ENCODE measurements at places on chromosomes 5 and 9.

GRCh38 chr5:27854243-27854852, 816.0 kb upstream of the CDH9 start:
- no peak for DNase-seq

GRCh38 chr9:134177624-134178393, 13.4 kb upstream of the RNU6ATAC start:
- DNase-seq, result no peak

GRCh38 chr5:62268792-62269191, 37.2 kb upstream of the KIF2A start:
- no peak for DNase-seq

- DNase-seq, result no peak
These were observed 412.6 kb upstream of the CTNND2 start for GRCh38 chr5:12316812-12317211.

GRCh38 chr5:149471406-149472183, 79.6 kb downstream of the CSNK1A1 start:
- DNase-seq, result no peak

DNA sequence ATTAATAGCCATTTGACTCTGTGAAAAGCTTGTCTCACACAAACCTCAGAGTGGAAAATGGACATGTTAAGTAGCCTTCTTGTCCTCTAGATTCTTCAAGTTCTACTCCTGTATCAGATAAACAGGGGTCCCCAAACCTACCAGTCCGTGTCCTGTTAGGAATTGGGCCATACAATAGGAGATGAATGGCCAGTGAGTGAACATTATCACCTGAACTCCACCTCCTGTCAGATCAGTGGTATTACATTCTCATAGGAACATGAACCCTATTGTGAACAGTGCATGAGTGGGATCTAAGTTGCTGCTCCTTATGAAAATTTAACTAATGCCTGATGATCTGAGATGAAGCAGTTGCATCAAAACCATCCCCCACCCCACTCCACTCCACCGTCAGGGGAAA, 136.3 kb downstream of the TMEM232 start:
- DNase-seq, result no peak

GRCh38 chr5:156314416-156314815, 12.5 kb upstream of the SGCD start:
- no peak for DNase-seq

DNA sequence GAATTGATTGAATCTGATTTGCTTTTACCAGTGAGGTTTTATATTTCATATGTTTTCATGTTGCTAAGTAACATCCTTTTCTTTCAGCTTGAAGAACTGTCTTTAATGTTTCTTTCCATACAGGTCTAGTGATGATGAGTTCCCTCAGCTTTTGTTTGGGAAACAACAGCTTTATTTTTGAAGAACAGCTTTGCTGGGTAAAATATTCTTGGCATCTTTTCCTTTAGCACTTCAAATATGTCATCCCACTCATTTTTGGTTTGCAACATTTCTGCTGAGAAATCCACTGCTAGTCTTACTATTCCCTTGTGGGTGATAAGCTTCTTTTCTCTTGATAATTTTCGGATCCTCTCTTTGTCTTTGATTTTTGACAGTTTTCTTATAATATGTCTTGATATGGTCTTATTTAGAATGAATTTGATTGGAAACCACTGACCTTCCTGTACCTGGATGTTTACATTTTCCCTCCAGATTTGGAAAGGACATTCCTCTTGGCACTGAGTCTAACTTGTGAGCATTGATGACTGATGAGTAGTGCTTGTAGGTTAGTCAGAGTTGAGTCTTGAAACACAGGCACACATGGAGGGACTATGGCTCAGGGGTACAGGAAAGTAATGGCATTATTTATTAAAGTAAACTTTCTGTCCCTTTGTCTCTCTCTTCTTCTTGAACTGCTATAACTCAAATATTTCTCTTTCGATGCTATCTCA, 220.3 kb downstream of the SPATA31D1 start:
- no peak for DNase-seq

GRCh38 chr5:89384391-89384790, 501.4 kb upstream of the MEF2C start:
- no peak for DNase-seq

GRCh38 chr5:57210633-57211032, 36.8 kb downstream of the GPBP1 start:
- no peak for DNase-seq

DNA sequence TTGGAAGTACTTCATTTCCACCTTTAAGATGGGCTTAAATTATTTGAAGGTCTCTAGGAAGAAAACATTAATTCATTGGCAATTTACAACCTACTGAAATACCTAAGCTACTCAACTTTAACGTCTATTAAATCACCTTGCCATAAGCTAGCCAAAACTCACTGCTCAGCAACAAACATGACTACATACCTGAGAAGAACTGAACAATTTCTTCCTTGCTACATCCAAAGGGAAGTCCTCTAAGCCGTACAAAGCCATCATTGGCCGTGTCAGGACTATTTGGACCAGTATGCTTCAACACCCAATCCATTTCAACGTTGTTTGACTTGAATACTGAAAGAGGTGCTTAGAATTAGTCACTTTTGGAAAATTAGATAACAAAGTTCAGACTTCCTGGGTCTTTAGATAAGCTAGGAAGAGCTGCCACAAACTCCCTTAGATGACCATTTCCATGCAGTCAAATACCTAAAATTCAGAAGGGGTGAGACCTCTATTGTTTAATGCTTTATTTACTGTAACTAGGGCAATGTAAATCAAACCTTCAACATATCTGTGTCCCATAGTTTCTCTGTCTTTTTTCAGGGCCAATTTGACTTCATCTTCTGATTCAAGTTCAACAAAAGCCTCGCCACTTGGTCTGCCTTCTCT, 2.6 kb downstream of the HNRNPH1 start:
- DNase-seq, result no peak

DNA sequence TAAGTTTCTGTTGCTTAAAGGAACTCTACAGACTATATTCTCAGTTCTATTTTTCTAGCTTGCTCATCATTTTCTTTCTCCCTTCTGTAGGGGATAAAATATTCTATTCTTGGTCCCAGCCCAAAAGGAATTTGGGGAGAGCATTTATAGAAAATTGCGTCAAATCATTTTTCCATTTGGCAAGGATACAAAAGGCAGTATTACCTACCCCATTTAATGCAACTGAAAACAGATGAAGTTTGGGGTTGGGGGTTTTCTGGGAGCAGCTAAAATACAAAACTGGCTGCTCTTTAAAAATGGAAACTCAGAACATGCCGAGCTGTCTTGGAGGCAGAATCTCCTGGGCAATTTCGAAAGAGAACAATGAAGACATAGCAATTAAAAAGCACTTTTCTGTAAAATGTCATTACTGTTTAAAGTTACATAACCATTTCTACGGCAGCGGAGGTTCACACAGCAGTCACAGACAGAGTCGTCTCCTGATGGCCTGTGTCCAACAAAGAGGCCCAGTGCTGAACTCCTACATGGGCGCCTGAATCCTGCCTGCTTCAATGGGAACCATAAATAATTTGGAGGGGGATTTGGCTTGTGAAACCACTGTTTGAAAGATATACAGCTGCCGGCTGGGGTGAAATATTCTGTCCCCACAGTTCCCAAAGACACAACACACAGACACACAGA, 152.4 kb downstream of the BRINP1 start:
- no peak for DNase-seq
